NCI-H2171 treated with DMSO at 0.1 percent for 48 hours (cell line): ENCODE measurements at places on chromosomes 6 and 20.

DNA sequence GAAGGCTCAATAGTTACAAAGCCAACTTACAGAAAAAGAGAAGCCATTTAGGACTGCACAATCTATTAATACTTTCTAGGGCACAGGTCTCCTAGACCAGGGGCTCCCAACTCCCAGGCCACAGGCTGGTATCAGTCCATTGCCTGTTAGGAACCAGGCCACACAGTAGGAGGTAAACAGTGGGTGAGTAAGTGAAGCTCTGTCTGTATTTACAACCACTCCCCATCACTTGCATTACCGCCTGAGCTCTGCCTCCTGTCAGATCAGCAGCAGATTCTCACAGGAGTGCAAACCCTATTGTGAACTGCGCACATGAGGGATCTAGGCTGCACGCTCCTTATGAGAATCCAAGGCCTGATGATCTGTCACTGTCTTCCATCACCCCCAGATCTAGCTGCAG, 22.5 kb downstream of the TRAF3IP2 start:
- DNase-seq = no peak

GRCh38 chr6:165725201-165725600, 62.2 kb upstream of the PDE10A start:
- no peak for DNase-seq

DNA sequence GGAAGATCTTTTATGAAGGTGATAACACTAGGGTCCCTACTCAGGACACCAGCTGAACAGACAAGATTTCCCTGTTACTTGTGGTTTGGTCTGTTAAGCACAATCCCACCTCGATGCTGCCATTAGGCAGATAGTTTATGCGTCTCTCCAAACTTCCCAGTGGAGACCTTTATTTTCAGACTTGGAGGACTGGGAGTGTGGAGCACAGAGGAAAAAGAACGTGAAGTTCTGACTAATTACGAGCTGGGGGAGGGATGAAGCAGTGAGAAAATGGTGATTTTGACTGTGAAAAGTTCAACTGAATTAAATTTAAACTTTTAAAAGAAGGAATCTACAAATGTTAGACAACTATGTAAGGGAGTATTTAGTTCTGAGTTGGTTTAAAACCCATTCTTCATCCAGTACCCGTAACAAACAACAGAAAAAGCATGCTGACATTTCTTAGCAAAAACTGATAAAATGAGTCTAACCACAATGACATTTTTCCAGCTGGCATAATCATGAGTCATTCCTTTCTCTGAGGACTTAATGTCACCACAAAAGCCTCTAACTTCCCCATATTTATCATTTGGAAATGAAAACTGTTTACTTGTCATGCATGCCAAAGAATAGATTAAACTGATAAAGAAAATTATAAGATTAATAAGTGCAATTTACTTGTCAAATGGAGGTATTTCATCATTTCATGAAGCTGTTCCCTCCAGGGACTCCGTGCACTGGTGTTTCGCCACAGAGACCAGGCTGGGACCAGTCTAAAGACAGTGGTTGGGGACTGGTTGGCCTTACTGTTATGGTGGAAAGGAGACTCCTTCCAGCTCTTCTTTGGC, 113.3 kb upstream of the SSTR4 start:
- no peak for DNase-seq

DNA sequence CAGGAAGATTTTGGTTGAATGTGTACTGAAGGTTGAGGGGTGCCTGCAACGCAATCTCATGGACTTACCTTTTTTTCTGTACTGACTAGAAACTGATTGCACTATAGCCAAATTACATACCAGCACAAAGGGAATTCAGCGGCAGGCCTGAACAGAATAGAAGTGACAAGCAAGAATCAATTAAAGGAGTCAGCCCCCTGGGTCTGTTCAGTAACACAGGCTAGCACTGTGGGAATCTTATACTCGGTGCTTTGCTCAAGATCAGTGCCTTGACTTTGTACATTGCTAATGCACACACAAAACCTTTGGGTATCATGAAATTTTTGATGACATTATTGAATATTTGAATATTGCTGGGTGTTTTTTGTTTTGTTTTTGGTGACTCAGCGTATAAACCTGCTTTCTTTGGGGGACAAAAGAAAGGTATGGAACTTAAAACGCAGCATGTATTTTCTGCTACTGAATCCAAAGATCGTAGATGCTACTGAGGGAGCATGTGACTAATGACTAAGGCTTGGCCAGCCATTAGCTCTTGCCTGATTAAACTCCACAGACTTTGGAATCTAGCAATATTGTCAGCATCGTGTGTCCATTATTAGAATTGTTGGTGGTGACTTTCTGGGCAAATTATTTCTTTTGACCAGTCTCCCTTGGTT, 236.6 kb downstream of the ARID1B start:
- DNase-seq = no peak

DNA sequence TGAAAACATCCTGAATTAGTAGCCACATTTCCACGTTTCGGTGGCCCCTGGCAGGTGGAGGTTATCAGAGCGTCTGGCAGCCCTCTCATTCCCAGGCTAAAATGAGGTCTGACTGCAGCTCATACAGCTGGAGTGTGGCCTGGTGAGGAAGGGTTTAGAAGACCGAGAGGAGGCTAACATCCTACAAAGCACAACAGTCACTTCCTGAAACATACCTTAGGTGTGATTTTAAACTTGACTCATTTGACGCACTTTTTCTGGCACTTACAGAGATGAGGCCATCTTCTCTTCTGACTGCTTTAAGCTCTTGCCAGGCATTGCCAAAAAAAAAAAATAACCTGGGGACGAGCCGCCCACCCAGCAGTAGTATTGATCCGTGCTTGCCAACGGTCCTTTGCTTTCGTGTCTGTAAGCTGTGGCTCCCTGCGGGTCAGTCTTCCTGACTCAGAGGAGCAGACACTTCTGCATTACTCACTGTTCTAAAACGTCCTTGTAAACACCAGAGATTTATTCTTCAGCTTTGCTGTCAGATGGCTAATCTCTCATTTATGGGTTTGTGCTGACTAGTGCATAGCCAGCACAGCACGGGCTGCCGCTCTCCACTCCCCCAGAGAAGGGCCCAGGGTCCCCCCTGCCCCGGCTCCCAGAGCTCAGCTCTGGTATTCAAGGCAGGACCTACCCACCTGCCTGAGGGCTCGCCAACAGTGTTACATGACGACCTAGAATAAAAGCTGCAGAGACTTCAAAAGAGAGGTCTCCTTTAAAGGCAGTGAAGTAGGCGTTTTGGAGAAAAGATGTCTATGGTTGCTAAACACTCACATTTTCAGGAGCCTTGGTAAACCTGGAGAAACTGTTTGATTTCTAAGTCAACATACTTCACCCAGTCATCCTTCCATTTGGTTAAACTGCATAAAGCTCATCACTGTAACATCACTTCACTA, 78.5 kb upstream of the FRMD1 start:
- DNase-seq = no peak

DNA sequence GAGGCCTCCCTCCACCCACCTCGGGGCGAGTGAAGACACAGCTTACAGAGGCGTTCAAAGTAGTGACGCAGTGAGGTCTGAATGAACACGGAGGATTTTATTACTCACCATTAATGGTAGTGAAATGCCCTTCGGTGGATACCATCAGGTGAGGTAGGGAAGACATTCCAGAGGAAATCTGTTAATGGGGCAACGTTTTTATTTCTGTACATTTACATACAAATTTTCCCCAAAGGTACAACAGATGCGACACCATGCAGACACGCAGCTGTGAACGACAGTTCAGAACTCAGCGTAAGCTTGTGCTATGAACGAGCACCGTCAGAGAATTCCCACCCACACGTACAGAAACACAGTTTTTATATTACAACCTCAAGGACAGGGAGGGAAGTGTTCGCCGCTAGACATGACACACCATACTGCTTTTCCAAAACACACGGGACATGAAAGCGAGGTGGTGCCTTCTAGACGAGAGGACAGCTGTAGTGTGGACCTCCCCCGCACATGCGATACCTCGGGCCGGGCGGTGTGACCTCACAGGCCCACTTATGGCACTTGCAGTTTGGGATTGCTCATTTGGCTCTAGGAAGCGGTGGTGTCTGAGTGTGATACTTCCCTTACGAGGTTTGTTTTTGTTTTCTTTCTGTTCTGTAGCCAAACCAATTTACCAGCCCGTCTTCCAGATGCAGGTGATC, 10.7 kb downstream of the PSMG4 start:
- DNase-seq = no peak

DNA sequence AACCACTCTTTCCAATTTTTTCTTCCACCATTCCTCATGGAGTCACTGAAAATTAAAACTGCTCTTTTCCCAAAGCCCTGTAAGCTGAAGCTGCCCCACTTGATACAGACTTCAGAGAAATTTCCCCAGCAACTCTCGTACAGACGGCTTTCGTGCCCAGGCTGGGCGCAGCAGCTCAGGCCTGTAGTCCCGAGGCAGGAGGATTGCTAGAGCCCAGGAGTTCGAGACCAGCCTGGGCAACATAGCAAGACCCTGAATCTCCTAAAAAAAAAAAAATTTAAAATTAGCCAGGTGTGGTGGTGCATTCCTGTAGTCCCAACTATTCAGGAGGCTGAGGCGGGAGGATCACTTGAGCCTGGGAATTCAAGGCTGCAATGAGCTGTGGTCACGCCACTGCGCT, 6.6 kb downstream of the PPDPF start:
- DNase-seq = no peak

- DNase-seq = peak; percentile 84
Measured at GRCh38 chr6:82068721-82069120, 178.8 kb downstream of the IBTK start.

DNA sequence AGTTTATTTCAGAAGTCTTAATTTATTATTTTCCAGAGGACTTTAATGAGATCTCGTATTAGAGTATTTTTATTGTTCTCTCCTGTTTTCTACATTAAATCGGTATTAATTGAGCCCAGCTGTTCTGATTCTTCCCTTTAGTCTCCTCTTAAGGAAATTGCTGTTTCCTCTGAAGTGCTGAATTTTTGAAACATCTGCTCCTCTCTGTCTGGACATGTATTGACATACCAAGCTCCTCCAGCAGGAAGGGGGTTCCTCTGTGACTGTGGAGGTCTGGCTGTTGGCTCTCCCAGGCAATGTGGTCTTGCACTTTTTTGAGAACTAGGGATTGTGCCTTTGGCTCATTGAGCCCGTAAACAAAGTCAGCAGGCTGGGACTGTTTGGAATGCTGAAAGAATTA, 74.9 kb downstream of the MAP3K4 start:
- peak; percentile 61 for DNase-seq

DNA sequence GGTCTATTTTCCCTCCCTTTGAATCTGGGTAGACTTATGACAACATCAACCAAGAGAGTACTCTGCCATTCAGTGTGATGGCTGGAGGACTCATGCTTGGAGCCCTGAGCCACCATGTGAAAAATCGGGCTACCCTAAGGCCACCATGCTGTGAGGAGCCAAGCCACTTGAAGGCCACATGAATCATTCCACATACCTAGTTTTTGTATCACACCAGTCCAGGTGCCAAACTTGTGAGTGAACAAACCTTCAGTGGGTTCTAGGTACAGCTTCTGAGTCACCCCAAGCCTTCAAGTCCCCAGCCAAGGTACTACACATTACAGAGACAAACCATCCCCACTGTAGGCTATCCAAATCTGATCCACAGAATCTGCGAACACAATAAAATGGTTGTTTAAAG, 37.4 kb upstream of the E2F3 start:
- DNase-seq = no peak

DNA sequence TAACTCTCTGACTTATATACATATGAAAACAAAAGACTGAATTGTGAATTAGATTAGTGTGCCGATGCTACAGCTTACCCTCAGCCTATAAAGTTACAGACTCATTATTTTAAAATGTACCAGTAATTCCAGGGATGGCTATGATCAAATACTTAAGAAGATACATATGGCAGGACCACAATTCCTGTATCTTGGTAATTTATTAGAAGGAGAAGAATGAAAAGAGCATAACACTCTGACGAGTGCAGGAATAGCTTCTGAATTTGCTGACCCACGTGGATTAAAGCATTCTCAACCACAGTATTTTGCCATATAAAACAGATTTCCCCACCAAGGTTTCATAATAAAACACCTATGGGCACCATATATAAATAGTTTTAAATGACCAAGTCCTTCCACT, 368.5 kb upstream of the RUNX2 start:
- no peak for DNase-seq

DNA sequence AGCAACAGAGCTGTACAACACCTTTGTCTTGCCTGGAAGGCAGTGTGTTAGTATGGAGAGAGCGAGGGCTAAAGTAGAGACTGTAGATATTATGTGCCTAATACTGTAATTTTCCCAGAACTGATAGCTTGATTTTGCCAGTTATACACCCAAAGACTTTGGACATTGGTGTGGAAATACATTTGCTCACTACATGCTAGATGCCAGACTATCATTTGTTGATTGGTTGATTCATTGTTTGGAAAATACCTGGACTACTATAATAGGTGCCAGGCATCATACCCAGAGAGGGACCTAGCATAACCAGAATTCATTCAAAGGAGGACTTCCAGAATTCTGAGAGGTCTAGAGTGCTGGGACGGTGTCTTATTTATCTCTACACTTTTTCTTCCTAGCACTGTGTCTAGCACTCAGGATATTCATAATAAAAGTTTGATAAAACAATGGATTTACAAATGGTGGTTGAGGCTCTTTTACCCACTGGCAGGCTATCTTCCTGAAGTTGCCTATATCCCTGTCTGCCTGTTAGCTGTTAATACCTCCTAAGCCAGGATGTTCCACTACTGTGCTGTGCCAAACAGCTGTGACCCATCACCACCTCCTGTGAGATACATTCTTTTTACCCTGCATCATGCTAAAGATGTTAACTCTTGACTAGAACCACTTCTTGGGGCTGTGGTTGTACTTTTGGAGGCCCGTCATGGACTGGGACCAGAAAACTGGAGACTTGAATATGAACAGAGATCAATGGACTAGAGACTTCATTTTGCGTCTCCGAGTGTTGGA, 72.2 kb upstream of the FUCA2 start:
- no peak for DNase-seq

DNA sequence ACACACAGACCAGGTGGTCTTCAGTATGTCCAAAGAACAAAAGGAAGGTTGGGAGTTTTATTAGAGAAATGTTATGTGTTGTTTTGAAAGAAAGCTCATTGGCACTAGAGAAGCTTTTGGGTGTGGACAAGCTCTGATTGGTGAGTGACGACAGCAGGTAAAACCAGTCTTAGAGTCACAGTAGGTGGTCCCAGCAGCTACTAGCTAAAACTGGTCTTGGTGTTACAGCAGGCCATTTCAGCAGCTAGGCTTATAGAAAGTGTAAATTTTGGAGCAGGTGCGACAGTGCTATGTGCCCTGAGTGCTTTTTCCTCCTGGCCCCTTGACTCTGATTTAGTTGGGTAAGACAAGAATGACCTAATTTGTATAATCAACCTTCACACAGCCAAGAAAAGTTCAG, 3.6 kb downstream of the CLDN20 start:
- no peak for DNase-seq

GRCh38 chr6:152499931-152500330, 137.2 kb downstream of the SYNE1 start:
- DNase-seq = no peak

DNA sequence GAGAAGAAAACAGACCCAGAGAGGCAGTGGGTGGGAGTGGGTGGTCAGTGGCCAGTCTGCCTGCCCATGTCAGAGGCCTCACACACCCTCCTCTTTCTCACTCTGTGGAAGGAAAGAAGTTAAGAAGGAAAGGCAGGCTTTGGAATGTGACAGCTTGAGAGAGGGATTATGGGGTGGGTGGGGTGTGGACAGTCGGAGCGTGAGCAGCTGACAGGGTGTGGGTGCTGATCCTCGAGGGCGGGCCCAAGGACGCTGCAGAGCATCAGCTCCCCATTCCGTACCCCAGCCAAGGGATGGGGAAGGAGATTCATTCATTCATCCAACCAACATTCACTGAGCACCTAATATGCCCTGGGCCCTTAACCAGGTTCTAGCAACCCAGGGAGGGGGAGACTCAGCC, 4.8 kb downstream of the TGM6 start:
- DNase-seq = no peak
